Stimulated activated CD8-positive, alpha-beta memory T cell treated with anti-CD3 and anti-CD28 coated beads, Interleukin-4, amount 100 ng/mL, for 48 hours (primary cell): ENCODE measurements at places on chromosomes 7 and 10.

DNA sequence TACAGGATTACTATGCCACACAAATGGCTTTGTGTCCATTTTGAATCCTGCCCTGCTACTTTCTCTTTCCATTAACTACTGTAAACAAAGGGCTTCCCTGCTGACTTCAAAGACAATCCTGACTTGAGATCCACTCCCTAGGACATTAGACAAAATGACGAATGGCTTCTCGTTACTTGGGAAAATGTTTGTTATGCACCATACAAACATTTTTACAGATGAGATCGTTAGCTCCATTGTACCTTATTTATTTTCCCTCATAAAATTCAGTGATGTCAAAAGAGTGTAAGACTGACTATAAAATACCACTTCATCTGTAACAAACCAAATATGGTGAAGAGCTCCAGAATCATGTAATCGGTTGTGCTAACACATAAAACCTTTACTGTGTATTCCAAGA is 121.8 kb downstream of the CD36 start:
- DNase-seq, result no peak

- no peak for DNase-seq
These were observed 123.1 kb downstream of the MPP7 start for GRCh38 chr10:28179743-28180099.

GRCh38 chr7:83957333-83957732 is 237.3 kb downstream of the SEMA3A start:
- DNase-seq, result no peak

DNA sequence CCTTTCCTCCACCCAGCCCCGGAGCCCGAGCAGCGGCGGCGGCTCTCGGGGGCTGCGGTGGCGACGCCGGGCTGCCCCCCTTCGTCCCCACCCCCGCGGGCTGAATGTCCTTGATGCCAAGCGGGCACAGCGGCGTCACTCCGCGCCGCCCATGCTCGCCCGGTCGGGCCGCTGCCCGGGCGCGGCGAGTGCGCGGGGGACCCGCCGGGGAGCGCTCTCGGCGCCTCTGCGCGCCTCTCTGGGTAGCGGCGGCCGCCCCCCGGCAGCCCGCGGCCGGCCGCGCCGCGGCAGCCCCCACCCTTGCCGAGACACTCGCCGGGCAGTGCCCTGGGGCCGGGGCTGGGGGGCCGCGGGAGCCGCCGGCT is 433 bp upstream of the PLXNA4 start:
- no peak for DNase-seq

- DNase-seq, result no peak
These were observed 46.3 kb downstream of the SYPL1 start for GRCh38 chr7:106065575-106066500.

DNA sequence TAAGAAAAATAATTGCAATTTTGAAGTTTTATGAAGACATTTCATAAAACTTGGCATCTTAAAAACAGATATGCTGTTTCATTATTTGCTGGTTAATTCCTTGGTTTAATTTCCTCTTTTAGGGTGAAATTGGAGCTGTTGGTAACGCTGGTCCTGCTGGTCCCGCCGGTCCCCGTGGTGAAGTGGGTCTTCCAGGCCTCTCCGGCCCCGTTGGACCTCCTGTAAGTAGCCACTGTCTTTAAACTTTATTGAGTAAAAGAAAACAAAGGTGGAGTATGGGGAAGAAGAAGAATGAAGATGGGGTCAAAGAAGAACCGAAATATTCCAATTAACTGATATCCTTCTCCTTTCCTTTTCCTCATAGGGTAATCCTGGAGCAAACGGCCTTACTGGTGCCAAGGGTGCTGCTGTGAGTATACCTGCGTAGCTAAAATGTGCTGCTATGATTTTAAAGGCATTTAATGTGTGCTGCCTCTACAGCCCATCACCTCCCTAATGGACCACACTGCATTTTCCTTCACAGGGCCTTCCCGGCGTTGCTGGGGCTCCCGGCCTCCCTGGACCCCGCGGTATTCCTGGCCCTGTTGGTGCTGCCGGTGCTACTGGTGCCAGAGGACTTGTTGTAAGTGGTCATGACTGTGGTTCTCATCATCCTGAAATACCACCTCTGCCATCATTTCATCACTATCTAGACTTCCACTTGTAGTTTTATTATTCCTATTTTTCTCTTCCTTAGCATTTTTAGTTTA is 14.7 kb downstream of the COL1A2 start:
- no peak for DNase-seq

- DNase-seq, result no peak
These were observed 222.7 kb upstream of the C7orf33 start for GRCh38 chr7:148367731-148368475.
